Activated T-helper 2 cell treated with anti-CD3 and anti-CD28 coated beads, Interferon-gamma antibody, Interleukin-2, Interleukin-4, amounts not matched to agents 10 μg/mL and 5 μg/mL and 100 μg/mL, durations not matched to agents 14 hours and 24 hours and 36 hours (primary cell): ENCODE measurements at places on chromosomes 16 and 17. TPM values are rescaled to one million over a fixed set of nuclear protein-coding genes. Genes with fewer than 3 reads are reported as not detected.
A peak's percentile ranks its signal among the peaks of the same experiment; 100 is the strongest.

DNA sequence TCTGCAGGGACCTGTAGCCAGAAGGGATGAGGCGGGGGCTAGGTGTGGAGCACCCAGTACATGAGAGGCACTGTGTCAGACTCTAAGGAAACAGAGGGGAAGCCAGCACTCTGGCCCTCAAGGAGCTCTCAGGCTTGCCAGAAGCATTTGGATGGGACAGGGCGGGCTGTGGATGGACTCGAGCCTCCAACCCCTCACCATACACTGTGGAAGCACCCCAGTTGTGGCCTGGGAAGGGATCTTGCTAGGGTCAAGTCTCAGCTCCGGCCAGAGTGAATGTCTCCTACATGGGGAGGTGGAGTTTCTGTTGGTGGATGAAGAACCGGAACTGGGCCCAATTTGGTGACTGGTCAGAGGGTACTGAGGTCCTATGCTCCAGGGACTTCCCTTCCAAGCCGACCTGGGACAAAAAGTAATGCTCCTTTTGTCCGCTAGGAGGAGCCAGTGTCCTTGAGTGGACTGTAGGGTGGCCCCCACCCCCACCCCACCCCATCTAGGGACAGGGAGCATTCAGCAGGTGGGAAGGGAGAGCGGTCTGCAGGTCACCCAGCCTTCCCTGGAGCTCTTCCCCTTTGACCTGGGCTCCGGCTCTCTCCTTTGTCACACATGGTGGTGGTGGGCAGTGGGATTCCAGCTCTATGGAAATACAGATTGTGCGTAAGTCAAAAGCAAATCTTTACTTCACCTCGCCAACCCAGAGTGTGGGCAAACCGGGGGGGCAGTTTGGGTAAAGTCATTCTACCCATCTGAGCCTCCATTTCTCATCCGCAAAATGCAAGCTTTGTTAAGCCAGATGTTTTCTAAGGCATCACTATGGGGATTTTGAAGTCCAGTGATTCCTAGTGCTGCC lies 20.4 kb upstream of the PHB1 start:
- peak; percentile 17 for DNase-seq

- DNase-seq = no peak
These were observed 25.3 kb downstream of the MEOX1 start for GRCh38 chr17:43636426-43636825.

DNA sequence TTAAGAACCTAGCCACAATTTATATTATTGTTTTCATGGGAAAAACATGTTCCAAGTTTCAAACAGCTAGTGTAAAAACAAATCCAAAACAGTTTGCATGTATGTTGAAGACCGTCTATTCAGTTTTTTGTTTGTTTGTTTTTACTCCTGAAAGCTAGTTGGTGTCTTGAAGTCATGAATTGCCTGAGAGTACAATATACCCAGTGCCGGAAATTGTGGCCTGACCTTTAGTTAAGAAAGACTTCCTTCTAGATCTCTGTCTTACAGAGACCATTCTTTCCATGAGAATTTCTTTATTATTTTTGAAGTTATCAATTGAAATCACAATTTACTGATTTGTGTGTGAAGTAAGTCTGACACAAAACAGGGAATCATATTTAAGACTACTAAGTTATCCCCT lies 474.8 kb downstream of the KCNJ2 start:
- DNase-seq = no peak

DNA sequence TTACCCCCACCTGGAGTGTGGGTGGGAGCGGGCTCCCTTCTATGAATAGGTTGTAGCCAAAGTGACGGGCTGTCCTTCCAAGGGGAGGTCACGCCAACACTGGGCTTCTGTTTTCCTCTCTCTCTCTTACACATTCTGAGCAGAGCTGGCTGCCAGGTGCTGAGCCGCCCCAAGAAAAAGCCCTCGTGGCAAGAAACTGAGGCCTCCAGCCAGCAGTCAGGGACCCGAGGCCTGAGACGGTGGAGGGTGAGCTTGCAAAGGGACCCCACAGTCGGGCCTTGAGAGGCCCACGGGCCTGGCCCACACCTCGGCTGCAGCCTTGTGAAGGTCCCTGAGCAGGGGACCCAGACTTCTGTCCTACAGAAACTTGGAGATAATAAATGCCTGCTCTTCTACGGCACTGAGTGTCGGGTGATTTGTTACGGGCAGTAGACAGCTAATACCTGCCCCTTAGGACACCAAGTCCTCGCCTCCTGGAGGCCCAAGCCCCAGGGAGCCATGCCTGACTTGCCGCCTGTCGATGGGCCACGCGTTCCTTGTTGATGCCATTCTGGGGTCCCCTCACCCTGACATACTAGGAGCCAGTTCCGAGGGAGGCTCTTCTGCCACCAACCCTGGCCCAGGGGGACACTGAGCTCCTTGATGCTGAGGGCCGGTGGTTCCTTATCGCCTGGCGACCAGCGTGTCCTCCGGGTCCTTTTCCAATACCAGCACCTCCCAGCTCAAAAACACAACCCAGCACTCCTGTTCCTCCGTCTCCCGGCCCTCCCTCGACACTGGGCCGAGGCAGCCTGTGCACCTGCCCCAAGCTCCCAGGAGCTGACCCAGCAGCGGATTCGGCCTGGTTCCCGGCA lies 26.1 kb downstream of the SLC25A10 start:
- no peak for DNase-seq

DNA sequence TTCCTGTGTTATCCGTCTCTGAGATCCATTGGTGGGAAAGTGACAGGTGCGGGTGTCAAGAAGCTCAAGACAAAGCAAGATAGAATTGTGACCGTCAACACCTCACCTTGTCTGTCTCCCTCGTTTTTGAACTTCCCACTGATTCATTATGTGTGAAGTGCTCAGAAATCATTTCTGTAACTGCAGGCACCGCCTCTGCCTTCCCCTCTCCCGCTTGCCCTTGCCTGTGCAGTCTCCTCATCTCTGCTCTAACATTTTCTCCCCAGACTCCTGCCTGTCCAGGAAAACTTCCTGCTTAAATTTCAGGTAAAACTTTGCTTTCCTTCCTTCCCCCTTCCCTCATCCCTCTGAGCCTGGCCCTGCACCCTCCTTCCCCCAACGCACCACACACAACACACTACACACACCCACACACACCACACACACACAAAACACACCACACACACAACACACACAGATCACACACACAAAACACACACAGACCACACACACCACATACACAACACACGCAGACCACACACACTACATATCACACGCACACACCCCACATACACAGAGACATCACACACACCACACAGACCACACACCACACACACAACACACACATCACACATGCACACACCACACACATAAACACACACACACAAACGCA lies 25.7 kb downstream of the CALB2 start:
- DNase-seq = no peak

GRCh38 chr17:35141681-35142466 lies at the start of gene NLE1:
NLE1 (minus strand) TSS chr17:35142303; CDS start chr17:35142275, 28 bp downstream.
- peak; percentile 86 for DNase-seq

GRCh38 chr16:66948837-66949225 lies 12.2 kb upstream of the CES3 start:
- DNase-seq = no peak

GRCh38 chr16:88298833-88299745 lies 83.7 kb upstream of the ZNF469 start:
- DNase-seq = no peak

DNA sequence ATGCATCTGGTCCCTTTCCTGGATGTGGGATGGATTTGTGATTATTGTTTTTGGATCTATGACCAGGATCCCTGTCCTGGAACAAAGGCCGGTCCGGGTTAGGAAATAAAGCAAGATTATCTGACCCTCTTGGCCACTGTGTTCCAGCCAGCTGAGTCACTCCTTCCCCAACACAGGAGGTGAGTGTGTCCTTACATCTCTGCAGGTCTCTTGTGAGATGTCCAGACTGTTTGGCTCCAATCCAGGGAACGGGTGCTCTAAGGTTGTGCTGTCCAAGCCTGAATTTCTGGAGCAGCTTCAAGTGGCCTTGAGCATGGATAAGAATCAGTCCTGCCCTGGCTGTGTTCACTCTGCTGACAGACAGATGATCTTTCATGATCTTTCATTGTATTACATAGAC lies 136.5 kb upstream of the CCL2 start:
- DNase-seq = no peak

The CCDC102A gene
- 6.3 and 6.8 TPM in 2 replicates for total RNA-seq

The CES5A gene
- total RNA-seq = not detected in 2 replicates

The DPEP2 gene
- total RNA-seq = 3.7 and 4.3 TPM in 2 replicates

The LGALS9B gene
- not detected in 2 replicates for total RNA-seq

The LPCAT2 gene
- total RNA-seq = 4.1 and 4.7 TPM in 2 replicates

The CCDC40 gene
- total RNA-seq = 0.18 TPM in 1 of 2 replicates, not detected in the other

The PSME3IP1 gene
- total RNA-seq = 109 and 125 TPM in 2 replicates
